COR-L47 (cell line): ENCODE measurements at places on chromosomes 4 and X.

DNA sequence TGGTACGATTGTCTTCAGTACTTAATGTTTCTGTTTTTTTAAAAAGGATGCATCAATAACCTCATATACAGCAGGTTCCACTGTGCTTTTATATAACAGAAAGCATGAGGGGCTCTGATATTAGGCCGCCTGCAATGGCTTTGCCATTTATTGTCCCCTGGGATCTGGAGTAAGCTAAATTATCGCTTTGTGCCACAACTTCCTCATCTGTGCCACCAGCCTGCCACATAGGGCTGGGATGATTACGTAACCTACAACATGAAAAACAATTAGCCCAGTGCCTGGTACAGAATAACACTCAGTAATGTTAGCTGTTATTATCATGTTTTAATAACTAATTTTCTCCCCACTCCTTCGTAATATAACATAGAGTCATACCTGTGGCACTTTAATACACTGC is 65.5 kb upstream of the TRIM2 start:
- DNase-seq, result no peak

DNA sequence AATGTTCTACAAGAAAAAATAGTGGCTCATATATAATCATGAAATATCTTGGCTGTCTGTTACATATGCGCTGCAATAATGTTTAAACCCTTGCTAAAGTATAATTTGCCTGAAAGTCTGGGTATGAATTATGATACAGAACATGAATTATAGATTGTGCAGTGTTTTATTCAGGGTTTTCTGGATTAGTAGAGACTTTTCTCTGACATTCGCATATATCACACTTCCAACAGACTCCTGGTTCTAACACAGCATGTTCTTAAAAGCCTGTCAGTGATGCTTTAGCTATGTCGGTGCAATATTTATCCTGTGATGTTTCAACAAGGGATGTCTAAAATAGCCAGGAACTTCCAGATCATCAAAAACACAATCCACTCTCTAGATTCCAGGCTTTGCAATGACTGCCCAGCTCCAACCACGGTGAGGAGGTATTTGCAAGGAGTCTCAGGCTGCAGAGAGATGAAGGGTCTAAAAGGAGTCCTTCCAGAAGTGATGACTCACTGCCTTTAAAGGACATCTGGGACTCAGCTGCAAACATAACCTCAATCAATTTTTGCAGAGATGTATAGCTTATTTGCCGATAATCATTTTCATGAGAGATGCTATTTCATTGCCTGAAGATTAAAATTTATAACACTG is 69.4 kb downstream of the RWDD4 start:
- no peak for DNase-seq

- no peak for DNase-seq
These were observed 3.6 kb upstream of the PDE5A start for GRCh38 chr4:119632216-119632615.

DNA sequence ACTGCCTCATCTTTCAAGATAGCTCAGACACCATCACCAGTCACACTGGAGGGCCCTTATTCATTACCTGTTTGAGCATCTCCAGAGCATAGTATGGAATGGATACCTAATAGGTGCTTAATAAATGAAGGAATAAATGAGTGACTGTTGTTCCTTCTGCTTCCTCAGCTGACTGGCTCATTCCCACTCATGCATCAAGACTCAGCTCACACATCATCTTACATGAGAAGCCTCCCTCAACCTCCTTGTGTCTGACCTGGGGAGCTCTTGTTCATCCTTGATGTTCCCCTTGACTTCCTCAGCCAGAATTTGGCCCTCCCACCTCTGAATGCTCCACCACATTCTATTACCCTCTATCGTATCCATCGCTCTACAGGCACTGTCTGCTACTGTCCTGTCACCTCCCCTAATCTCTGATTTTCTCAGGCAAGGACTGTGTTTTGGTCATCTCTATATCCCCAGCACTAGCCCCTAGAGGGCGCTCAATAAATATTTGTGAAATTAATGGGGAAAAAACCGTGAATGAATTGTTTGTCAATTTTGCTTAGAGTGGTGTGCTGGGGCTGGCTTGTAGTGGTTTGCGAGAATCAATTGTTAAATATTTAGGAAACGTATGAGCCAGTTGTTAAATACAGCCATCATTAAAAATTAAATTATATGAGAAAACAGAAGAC is 88.3 kb downstream of the NHSL2 start:
- no peak for DNase-seq

DNA sequence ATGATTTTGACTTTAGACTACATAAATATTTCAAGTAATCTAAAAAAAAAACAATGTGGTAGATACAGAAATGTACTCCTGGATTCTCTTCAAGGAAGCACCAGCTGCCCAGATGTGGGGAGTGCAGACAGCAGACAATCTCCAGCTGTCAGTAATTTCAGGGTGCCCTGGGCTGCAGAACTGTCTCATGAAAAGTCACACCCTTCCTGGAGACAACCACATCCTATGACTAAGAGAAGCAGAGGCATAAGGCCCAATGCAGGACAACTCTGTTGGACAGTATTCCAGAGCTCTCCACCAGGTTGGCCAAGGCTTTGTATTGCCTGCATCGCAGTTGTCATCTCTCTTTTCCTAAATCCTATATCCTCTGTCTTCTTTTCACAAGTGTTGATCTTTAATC is 34.4 kb upstream of the BLTP1 start:
- DNase-seq, result no peak

DNA sequence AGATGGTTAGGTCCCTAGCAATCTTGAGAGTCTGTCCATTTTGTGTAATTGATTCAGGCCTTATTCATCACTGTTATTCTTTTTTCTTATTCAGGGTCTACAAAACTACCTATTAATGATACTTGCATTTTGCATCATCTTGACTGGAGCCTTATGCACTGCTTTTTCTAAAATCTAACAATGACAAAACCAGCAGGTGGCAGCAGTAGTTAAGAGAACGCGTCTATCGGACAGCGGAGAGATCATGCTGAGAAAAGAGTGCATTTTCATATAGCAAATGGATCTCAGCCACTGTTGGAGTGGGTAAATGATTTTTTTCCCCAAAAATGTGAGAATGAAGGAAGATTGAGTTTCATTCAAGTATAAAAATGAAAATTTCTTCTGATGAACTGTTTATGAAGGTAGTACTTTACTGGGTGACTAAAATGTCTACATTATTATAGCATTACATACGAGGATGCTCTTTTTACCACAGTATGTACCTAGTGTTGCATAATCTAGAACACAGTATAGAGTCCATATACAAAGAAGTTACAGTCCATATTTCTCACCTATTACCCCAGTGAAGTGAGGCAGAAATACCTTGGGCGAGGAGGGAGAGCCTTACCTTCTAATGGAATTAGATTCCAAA is 43.2 kb downstream of the TMEM144 start:
- peak; percentile 81 for DNase-seq

GRCh38 chrX:20372533-20372932 is 105.8 kb upstream of the RPS6KA3 start:
- DNase-seq, result no peak

DNA sequence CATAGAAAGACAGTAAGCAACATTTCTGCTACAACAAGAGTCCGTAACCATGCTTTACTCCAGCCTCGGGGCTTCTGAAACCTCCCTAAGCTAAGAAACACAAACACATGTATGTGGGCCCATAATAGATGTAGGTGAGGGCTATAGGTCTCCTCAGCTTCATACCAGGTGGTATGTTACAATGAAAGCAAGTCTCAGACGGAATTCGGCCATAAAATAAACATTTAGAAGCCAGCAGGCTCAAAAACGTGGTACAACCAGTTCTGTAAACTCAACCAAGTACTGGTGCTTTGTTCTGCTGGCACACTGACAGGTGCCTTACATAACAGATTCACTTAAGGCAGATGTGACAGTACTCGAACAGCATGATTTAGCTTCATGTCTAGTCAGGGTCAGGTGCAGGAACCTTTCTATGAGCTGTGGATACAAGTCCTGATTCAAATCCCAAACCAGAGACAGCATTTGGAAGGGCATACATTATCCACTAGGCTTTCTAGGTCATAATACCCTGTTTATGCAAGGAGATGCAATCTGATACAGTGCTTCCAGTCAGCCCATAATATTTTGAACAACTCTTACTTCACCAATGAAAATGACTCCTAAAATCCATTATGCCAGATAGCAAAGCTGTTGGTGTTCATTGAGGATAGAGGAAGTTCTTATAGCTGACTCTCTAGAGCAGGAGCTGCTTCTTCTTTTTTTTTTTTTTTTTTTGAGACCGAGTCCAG is 113.8 kb upstream of the ENPP6 start:
- DNase-seq, result no peak

- DNase-seq, result peak; percentile 51
These were observed 177.9 kb downstream of the AFAP1 start for GRCh38 chr4:7761720-7762119.

DNA sequence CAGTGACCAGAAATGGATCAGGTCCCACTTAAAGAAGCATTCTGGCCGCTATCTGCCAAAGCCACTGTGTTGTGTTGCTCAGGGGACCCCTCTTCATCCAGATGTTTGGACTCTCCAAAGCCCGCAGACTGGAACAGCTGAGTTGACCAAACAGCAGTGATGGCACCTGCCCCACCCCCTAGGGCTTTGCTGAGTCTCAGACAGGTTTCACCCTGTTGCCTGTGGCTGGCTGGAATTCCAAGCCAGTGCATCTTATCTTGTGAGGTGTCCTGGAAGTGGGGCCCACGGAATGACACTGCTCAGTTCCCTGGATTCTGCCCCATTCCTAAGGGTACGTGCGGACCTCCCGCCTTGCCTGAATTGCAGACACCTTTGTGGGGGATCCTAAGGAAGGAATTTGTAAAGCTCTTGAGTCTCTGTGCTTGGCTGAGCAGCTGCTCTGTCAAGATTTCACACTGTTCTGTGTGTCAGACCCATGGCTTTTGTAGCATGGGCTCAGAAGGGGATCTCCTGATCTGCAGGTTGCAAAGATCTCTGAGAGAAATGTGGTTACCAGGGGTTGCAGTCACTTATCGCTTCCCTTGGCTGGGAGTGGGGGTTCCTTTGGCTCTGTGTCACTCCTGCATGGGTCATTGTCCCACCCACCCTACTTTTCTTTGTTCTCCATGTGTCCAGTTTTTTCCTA is 1707.9 kb upstream of the PCDH10 start:
- no peak for DNase-seq

DNA sequence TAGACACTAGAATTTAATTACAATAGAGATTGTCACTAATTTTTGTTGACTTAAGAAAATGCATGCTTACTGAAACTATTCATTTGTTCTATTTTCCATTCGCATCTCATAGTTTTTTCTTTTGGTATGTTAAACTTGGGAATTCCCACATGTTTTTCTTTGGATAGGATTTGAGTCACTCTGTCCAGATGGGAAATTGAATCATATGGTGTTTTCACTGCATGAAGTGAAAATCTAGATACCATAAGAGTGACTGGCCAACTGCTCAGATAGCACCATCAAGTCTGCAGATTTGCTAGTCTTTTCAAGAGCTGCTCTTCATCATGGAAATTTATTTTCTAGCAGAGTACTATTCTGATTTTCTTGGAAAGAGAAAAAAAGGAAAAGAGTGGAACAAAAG is 172.6 kb downstream of the FAM47B start:
- DNase-seq, result no peak

GRCh38 chr4:145944886-145945285 is 6.3 kb upstream of the ZNF827 start:
- DNase-seq, result no peak

DNA sequence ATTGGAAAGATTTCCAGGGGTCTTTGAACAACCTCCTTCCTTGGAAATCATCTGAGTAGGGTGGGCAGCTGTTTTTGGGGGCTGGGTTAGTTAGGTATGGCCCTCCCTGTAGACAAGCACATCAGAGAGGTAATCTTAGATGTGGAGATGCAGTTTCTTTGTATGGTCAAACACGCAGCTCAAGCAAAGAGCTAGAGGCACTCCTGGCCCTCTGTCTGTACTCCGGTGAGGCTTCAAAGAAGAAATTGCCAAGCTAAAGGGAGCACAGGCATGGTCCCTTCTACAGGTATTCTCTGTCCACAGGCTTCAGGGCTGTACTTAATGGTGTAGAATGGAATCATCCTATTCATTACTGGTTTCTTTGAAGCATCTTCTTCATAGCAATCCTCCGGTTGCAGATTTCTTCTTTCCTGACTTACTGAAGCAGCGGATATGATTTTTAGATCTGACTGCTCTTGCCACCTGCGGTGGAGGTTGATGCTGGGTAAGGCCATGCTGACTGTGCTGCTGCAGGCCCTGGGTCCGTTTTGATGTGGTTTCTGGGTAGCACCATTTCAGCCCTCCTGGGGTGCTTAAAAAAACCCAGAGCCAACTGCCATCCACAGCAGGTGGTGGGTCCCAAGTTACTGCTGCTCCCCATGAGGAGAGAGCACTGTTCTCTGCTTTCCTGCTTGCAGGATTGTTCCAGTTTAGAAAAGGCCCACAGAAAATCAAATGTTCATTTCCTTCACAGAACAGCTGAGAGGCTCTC is 318.9 kb upstream of the GATB start:
- DNase-seq, result no peak

DNA sequence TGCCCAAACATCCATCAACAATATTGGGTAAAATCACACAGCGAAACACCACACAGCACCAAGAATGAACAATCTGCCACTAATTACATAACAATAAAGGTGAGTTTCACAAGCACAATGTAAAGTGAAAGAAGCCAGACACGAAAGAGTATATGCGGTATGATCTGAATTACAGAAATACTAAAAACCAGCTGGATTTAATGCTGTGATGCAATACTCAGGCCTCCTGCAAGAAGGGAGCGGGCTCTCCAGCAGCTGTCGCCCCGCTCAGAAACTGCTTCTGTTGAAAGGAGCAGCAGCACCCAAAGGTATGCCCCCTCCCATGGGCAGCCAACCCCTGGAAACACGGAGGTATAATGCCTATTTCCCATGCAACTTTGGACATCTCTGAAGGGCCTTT is 77.0 kb downstream of the PAPSS1 start:
- DNase-seq, result no peak

GRCh38 chr4:100075486-100076270 is 114.6 kb downstream of the DDIT4L start:
- no peak for DNase-seq

DNA sequence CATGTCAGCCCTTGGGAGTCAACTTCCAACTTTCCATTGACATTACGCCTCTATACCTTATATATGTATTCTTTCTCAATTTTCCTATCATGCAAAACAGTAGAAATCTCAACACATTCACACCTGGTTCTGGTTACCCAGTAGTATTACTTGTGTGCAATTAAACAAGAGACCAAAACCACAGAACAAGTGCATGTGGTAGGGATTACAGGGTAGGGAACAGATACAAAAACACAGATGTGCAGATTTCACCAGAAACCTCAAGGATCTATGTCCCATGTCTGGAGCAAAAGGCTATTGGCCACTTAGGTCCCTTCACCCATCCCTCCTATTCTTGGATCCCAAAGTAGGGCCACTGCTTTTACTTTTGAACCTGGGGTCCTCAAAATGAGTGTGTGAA is 143.6 kb upstream of the ZCCHC13 start:
- no peak for DNase-seq

- DNase-seq, result no peak
These were observed 1.0 kb downstream of the GAB3 start for GRCh38 chrX:154749856-154750255.

- DNase-seq, result no peak
These were observed 501 bp downstream of the ZNF518B start for GRCh38 chr4:10456595-10457254.

DNA sequence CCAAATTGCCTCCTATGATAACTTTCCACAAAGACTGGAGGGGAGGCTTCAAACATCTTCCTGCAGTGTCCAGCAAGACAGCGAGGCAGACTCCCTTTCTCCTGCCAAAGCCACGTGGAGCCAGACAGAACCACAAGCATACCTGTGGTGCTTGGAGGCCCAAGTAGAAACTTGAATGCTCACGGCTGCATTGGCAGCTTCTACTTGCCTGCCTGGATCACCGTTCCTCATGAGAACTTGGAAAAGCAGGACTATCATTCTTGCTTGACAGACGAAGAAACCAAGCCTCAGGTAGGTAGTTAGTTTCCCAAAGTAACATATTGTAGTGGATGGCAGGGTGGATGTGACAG is 216.3 kb upstream of the SFRP2 start:
- DNase-seq, result no peak
